ENCODE measurements at places on chromosomes 7 and 10.

- DNase-seq = no peak
Observed at GRCh38 chr7:106515321-106515720, 145.6 kb downstream of the CCDC71L start.

DNA sequence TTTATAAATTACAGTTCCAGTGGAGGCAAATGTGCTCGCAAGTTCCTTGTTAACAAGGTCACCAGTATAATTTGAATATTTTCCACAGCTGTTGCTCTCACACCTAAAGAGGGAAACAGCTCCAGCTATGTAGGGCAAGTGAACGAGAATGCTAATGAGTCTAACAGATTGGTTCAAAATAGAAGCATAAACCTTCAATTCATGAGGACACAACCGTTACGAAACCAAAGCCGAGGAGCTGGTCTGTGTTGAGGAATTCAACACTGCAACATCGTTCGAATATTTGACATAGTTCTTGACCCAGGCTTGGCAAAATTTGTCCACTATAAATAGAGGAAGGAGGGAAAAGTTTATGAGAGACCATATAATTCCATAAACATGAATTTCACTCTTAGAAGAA is 161.3 kb downstream of the KLF6 start:
- no peak for DNase-seq

- no peak for DNase-seq
Observed at GRCh38 chr10:129771576-129771975, 192.5 kb downstream of the EBF3 start.

- DNase-seq = no peak
Observed at GRCh38 chr10:122362031-122362592, 12.4 kb upstream of the PLEKHA1 start.

All from NCI-H1417 treated with DMSO at 0.1 percent for 48 hours (cell line).